ENCODE measurements at places on chromosomes 16 and 17.

DNA sequence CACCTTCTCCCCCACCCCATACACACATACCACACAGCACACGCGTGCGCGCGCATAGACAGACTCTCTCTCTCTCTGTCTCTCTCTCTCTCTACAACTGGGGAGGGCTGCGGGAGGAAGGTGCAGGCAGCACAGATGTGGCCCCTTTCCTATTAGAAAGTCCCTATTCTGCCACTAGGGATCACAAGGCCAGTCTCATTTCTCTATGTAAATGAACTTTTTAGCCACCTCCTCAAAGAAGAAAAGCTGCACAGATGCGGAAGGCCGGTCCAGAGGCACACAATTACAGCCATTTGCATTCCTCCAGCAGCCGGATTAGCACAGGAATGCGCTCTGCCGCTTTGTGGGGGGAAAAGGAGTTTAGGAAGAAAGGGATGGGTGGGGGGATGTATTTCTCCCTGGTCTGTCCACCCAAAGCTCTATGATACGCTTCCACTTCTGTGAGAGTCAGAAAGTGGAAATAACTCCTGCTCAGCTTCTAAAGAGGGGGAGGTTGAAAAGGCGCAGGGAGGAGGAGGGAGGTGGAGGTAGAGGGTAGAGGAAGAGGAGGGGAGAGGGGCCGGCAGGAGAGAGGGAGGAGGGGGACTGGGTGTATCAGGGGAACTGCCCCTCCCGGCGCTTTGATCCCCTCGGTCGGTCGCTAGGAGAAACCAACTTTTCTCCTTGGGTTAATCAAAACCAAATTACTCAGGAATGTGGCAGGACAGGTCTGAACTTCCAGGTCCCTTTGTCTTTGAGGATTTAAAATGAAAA, 11.7 kb downstream of the ZFHX3 start:
- no peak for DNase-seq

DNA sequence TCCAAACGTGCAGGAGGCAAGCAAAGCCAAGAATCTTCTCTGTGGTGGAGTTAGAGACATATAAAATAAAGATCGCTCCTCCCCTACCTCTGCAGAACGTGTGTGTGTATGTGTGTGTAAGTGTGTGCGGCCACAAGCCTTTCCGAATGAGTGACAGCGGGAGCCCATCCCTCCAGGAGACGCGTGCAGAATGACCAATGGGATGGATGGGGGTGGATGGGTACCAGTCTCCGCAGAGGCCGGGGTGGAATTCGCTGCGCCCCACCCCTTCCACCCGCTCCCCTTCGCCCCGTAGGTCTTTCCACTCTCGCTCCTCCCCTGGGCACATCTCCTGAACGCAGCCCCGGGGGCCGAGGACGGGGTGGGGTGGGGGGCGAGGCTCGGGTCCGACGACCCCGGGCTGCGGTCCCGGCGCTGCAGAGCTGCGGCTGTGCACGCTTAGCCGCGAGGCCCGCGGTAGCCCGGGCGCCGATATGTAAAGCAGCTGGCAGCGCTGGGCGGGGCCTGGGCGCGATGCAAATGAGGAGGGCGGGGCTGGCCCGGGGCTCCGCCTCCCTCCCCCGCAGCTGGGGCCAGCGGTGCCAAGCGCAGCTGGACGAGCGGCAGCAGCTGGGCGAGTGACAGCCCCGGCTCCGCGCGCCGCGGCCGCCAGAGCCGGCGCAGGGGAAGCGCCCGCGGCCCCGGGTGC, at the start of gene PRKCB:
PRKCB (plus strand) TSS at position 594 of the 688 bp plus-strand sequence.
- peak; percentile 88 for DNase-seq

DNA sequence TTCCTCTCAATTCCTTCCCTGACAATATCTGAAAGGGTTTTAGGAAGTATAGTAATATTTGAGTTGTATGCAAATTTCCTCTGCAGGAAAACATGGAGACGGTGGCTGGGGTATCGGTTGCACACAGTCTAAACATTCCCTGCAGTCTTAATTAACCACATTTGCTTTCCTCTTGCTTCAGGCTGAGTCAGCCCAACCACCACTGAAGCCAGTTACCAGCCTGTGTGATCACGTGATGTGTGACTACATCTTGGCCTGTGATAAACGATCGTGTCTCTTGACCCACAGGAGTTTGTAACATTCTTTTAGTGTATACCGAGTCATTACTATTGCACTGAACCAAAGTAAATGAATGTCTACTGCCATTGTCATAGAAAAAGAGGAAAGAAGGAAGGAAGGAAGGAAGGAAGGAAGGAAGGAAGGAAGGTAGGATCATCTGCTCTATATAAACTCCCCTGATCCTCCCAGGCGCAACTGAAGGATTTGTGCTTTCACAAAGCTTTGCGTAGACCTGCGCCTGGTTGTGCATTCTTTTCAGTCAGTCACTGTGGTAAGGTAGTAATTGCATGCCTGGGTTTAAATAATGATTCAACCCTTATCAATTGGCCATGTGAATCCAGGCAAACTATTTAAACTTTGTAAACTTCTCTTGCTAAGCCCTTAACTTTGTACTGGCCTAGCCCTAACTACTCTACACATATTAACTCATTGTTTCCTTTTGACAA, 280.6 kb upstream of the SALL1 start:
- no peak for DNase-seq

DNA sequence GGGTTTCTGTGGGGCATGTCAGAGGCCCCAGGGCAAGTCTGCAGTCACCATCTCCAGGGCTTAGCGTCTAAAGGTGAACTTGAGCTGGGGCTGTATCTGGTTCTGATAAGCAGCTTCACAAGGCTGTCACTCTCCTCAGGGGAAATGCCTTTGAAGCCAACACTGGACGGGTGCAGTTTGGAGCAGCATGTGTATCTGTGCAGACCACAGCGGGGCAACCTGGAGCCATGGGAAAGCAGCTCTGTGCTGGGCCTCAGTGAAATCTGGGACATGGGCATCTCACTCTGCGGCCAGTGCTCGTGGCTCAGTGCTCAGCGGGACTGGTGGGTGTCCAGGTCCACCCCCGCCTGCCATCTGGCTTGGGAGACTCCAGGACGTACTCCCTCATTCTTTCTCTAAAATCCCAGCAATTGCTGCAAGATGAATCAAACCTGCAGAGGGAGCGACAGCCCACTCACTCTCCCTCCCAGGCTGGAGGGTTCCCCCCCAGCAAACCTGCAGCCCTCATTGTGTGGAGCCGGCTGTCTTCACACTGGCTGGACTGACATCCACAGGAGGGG, 63.5 kb downstream of the PRMT7 start:
- no peak for DNase-seq

DNA sequence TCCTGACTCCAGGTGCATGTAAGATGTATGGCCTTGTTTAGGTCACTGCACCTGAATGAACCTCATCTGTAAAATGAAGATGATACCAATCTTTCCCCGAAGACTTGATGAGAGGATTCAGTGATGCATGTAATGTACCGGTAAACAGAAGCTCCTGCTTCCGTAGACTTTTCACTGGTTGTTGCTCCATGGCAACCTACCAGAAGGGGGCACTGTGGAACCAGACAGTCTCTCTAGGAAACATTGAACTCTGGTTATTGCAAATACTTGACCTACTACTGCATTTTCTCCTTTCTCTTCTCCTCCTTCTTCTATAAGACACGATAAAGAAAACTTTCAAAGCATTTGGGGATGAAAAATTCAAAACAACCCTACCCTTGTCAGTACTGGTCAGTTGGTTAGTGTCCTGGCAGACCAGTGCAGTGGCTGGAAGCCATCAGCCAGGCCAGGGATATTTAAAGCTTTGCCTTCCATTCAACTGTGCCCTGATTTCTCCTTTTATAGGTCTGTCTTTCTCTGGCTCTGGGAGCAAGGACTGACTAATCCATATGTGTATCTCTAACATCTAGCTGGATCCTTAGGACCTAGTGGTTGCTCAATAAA, 667.4 kb upstream of the SALL1 start:
- DNase-seq: no peak

- no peak for DNase-seq
Measured at GRCh38 chr17:50310455-50311111, 35.3 kb upstream of the XYLT2 start.

GRCh38 chr16:59905606-59906005, 1171.5 kb upstream of the GOT2 start:
- no peak for DNase-seq

DNA sequence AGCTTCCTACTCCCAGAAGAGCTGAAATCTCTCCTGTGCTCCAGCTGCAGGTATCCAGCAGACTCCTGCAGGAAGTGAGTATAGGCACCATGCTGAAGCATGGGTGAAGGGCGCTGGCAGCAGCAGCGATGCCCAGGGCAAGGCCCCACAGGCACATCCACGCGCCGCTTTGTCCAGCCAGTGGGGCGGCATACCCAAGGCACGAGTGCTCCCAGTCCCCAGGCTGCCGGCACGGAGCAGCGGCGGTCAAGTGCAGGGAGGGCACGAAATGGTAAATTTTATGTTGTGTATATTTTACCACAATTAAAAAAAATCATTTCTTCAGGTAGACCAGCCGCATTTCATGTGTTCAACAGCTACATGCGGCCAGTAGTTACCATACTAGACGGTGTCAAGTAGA, 73.1 kb downstream of the HIC1 start:
- no peak for DNase-seq

GRCh38 chr17:1882836-1883235, 53.0 kb downstream of the RPA1 start:
- DNase-seq: peak; percentile 41
